ENCODE measurements at places on chromosomes 11 and 22. TPM values are rescaled to one million over a fixed set of nuclear protein-coding genes. Genes with fewer than 3 reads are reported as not detected.

The KRTAP5-10 gene
- total RNA-seq, result not detected

GRCh38 chr11:13280777-13281176 lies 3.2 kb downstream of the BMAL1 start:
- no peak for DNase-seq

- DNase-seq, result no peak
These were observed 27.3 kb downstream of the GNAZ start for GRCh38 chr22:23097412-23098229.

The OR4A16 gene
- total RNA-seq, result not detected

The SCN4B gene
- 0.72 TPM for total RNA-seq

The PANX2 gene
- total RNA-seq, result 3.9 TPM

The CYB5R3 gene
- 64.3 TPM for total RNA-seq

The WBP2NL gene
- total RNA-seq, result 0.43 TPM

DNA sequence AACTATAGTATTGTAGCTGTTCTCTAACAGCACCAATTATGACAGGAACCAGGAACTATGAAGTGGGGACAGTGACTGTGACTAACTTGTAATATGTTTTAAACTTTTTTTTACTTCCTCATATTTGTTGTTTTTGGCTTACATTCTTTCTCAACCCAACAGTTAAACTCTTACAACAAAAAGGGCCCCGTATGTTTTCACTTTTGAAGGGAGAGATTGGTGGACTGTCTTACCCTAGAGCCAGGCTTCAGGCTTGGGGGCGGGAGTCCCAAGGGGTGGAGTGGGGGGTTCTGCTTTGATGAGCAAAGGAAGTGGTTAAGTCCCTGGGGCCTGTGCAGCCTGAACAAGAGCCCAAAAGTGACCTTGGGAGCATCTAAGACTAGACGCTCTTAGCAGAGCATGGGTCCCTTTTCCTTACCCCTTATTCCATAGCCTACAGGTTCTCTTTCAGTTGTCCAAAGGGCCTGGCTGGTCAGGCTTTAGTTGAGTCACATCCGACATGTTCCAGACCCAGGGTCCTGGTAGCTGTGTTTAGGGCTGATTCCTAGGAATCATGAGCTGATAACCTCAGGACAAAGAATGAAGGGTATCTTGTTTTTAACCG lies 38.8 kb downstream of the STIM1 start:
- DNase-seq, result peak; percentile 55

The BCR gene
- total RNA-seq, result 30.4 TPM

DNA sequence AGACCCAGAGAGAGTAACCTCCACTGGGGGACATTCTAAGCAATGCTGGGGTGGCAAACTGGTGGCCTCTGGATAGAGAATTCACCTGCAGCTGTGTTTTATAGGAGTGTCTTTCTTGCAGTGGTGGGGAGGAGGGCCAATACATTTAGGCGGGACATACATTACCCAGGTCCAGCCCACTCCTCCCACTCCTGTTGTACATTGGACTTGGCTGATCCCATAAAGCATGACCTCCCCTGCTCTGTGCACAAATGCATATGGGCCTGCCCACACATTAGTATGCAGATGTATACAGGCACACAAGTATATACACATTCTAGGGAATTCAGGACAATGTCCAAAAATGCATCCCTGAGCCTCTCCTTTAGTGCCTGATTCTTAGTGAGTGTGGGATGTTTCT lies 99.1 kb downstream of the RRAS2 start:
- no peak for DNase-seq

DNA sequence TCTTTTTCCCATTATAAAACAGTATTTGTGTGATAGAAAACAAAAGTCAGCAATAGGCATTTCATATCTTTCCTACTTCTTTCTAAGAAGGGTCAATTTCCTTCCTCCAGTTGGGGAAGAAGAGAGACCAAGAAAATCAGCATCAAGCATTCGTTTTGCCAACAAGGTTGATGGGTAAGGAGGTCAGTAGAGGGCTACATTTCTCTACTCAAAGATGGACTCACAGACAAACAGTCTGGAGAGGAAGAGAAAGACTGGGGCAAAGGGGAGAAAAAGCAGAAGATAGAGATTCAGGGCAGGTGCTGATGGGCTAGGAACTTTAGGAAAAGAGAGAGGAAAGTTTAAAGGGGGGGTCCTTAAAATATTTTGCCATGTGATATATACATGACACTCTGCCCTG lies 8.6 kb upstream of the MTNR1B start:
- no peak for DNase-seq

- peak; percentile 40 for DNase-seq
These were observed 624 bp downstream of the TMEM41B start for GRCh38 chr11:9313648-9314290.

DNA sequence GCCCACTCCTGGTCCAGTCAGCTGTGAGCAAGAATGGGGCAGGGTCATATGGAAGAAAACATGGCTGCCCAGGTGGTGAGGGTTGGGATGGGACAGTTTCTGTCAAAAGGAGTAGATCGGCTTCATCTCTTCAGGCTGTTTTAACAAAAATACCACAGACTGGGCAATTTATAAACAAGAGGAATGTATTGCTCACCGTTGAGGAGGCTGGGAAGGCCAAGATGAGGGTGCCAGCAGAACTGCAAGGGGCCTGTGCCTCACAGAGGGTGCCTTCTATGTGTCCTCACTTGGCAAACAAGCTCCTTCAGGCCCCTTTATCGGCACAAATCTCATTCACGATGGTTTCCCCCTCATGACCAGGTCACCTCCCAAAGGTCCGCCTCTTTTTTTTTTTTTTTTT lies 18.1 kb upstream of the RELT start:
- DNase-seq, result no peak

DNA sequence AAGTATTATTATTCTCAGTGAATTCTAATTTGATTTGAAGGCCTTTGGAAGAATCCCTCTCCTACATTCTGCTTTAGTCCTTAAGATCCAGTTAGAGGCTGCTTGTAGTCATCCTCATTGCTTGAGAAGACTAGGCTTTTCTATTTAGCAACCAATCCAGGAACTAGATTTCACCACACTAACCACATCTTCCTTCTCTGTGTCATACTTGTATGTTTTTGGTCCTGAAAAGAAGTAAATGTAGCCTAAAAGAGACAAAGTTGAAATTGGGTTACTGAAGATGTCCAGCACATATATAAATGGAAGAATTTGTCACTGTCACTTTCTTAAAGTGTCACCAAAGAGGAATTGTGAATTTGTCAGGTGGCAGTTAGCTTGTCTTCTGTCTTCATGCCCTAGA lies 46.6 kb upstream of the MMP7 start:
- DNase-seq, result no peak

GRCh38 chr11:81674211-81674610 lies 1059.5 kb downstream of the FAM181B start:
- DNase-seq, result peak; percentile 24

DNA sequence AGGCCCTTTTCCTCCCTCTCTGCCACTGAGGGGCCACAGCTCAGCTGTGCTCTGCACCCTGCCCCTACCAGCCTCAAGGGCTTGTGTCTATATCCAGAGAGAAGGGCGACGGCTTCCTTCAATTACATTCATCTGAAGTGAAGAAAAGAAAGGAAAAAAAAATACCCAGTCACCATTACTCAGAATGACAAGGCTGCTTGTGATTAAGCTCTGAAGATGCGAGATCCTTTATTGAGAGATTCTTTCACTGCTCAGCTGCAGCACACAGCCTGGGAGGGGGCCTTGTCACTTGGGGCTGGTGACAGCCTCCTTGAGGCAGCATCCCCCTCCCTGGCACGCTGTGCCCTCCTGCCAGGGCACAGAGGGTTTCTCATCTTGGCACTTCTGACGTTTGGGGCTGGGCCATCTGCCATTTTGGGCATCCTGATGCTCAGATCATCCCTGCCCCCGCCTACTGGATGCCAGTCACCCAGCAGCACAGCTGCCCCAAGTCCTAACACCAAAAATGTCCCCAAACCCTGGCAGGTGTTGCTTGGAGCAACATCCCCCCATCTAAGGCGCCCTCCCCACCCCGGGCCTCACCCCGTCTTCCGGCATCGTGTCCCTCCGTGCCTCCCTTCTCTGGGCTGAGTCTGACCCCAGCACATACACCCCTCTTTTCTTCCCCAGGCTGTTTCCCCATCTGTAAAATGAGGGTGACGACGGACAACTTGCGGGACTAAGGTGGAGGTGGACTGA lies 1394.7 kb downstream of the BRD1 start:
- no peak for DNase-seq

The TCIRG1 gene
- total RNA-seq, result 129 TPM

DNA sequence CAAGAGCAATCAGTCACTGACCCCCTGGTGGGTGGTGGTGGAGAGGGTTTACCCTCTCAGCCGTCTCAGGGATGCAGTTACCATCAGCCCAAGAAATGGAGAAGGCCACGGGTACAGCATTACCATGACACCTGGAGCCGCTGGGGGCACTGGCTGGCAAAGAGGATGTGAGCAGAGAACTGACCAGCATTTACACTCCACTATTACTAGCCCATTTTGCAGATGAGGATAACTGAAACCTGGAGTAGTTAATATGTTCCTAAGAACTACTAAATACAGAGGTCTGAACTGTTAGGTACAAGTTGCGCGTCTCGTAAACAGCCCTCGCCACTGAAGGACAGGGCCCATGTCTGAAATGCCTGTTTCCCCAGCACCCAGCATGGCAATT lies 79.0 kb downstream of the TIMP3 start:
- no peak for DNase-seq

The SYT9 gene
- total RNA-seq, result not detected

GRCh38 chr11:47005441-47005840 lies 68.9 kb downstream of the CSTPP1 start:
- no peak for DNase-seq

Data from activated CD8-positive, alpha-beta T cell treated with anti-CD3 and anti-CD28 coated beads for 36 hours (primary cell).